ENCODE measurements at places on chromosomes 5 and 9. TPM values are rescaled to one million over a fixed set of nuclear protein-coding genes. Genes with fewer than 3 reads are reported as not detected.

FAM200C gene
- total RNA-seq = 2.9 TPM

ADGRD2 gene
- not detected for total RNA-seq

NKD2 gene
- 0.76 TPM for total RNA-seq

OLFML2A gene
- 2.3 TPM for total RNA-seq

PDLIM4 gene
- total RNA-seq = 26.7 TPM

FOXD4L3 gene
- under 0.01 TPM for total RNA-seq

CDX1 gene
- total RNA-seq = not detected

FST gene
- 19.6 TPM for total RNA-seq
